ENCODE measurements at places on chromosomes 6 and 20.

GRCh38 chr6:144639654-144640053, 354.5 kb downstream of the UTRN start:
- no peak for DNase-seq

GRCh38 chr6:84847390-84848160, 83.2 kb upstream of the TBX18 start:
- DNase-seq = no peak

GRCh38 chr6:93341900-93342613, 77.3 kb downstream of the EPHA7 start:
- no peak for DNase-seq

DNA sequence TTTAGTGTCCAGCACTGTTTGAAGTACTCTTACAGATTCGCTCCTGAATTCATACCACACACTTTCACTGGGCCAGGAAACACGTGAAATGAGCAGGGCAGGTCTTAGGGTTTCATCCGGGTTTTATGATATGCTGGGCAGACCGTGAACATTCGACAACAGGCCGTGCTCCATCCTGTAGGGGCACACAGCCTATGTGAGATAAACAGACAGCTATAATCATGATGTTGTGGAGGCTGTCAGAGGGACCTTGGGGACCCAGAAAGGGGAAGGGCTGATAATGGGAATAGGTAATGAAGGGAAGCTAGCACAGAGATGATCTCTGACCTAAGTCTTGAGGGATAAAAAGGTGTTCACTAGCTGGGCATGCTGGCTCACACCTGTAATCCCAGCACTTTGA, 110.4 kb downstream of the RIN2 start:
- no peak for DNase-seq
